ENCODE measurements at places on chromosomes 4 and X. TPM values are rescaled to one million over a fixed set of nuclear protein-coding genes. Genes with fewer than 3 reads are reported as not detected.

VCX2 gene
- total RNA-seq: not detected

MAOB gene
- total RNA-seq: 0.16 TPM

PRR27 gene
- not detected for total RNA-seq

NPY1R gene
- total RNA-seq: 0.17 TPM

TRPC5OS gene
- not detected for total RNA-seq

TMEM175 gene
- total RNA-seq: 6.7 TPM

TMPRSS11A gene
- not detected for total RNA-seq
